ENCODE measurements at places on chromosomes 1 and 21. TPM values are rescaled to one million over a fixed set of nuclear protein-coding genes. Genes with fewer than 3 reads are reported as not detected.

GRCh38 chr1:237186675-237187074, 144.7 kb downstream of the RYR2 start:
- DNase-seq: no peak

DNA sequence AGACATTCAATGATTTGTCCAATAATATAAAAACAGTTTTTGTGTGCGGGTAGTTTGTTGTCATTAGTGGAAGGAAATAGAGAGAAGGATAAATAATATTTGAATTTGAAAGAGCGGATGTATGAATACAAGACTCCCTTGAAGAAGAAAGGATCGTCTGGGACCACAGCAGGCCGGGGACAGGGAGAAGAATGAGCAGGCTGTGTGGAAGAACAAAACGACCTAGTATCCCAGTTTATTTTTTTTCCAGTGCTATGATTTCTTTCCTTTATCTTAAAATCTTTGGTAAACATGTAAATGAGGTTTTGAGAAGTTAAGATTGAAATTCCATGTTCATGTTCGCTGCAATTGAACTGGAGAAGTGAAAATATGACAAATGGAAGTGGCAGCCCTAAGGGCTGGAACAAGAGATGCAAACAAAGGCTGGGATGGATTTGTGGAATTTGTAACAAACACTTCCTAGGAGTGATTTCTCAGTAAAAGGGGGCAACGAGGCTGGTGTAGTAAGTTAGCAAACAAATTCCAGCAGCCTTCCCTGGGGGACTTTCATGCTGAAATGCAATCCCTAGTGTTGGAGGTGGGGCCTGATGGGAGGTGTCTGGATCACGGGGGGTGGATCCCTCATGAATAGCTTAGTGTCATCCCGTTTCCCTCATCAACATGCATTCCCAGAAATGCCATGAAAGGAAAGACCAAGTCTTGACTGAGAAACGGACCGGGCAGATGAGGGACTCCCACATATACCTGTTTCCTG, 10.2 kb upstream of the IFI16 start:
- no peak for DNase-seq

DNA sequence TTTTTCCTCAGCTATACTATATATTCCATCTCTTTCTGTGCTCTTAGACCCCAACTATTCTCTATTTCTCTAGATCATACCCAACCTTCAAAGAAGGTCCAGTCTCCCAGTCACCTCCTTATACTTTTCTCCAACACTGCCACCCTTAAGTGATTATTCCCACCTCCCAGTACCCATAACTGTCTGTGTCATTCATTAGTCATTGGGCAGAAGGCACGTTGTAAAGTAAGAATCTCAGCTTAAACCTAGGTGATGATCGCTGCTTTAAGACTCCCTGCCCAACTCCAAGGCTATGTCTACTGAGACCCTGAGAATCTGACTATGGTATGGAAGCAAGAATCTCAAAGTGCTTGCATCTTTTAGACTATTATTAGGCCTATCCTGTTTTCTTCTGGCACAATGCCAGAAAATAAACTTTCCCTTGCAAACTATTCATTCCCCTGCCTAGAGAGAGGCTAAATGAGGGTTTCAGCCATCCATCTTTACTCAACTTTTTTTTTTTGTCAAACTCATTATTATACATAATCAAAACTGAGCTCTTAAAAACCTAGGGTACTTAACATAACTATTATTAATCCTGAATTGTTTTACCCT, 174.3 kb upstream of the DPT start:
- DNase-seq: no peak

ADAMTS4 gene
- total RNA-seq: 0.41 TPM

GRCh38 chr1:23168079-23168444, 594 bp downstream of the LUZP1 start:
- peak; percentile 49 for DNase-seq

LAX1 gene
- not detected for total RNA-seq

DNA sequence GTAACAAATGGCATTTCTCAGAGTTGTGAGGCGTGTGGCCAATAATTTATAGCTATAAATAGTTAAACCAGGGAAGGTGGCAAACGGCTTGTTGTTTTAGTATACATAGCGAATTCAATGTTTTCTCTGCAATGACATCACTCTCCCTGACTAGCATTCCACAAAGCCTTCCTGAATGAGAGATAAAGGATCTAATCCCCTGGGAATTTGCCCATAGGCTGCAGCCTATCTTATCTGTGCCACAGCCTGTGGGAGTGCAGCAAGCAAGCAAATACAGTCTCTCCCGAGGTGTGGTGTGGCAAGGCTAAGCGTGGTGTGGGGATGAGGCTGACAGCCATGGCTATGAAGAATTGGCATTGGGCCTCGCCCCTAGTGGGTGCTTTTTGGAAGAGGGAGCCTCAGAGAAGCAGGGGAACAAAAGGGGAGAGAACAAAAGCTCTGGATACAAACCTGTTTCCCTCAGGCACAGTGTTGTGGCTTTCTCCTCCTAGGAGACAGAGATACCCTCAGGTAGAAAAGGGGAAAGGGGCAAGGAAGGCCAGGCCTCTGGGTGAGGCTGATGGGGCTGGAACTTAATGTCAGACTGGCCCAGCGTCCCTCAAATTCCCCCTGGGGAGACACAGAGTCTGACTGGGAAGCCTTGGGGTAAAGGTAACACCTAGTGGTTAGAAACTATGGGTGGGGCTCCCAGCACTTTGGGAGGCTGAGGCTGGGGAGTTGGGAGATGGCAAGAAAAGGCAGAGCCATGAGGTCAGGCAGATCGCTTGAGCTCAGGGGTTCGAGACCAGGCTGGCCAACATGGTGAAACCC, 8.9 kb downstream of the TAGLN2 start:
- no peak for DNase-seq

LCE1E gene
- not detected for total RNA-seq
